ENCODE measurements at places on chromosomes 1 and 21.
A peak's percentile ranks its signal among the peaks of the same experiment; 100 is the strongest.

- H3K36me3 ChIP-seq: no peaks in the 10 kb centered on the region
- H3K27me3 ChIP-seq: peaks cover 29% of the 10 kb centered on the region
- no peak overlapping the region for H3K4me3 ChIP-seq
- H3K27ac ChIP-seq: no peak overlapping the region
- peaks cover 4% of the 10 kb centered on the region for H3K4me1 ChIP-seq
Observed at GRCh38 chr1:117146575-117147340, 25.2 kb upstream of the TRIM45 start.

GRCh38 chr1:17557986-17558385 lies 18.5 kb downstream of the ARHGEF10L start:
- H3K27ac ChIP-seq: no peak overlapping the region
- H3K27me3 ChIP-seq: no peaks in the 10 kb centered on the region
- no peak overlapping the region for H3K4me3 ChIP-seq
- H3K4me1 ChIP-seq: no peaks in the 10 kb centered on the region

GRCh38 chr1:66300280-66300971 lies 233.5 kb upstream of the SGIP1 start:
- peak overlapping the region; percentile 76 for H3K4me3 ChIP-seq
- H3K27me3 ChIP-seq: no peaks in the 10 kb centered on the region
- peaks cover 35% of the 10 kb centered on the region for H3K4me1 ChIP-seq
- H3K36me3 ChIP-seq: no peaks in the 10 kb centered on the region
- DNase-seq: peak; percentile 53

- no peaks in the 10 kb centered on the region for H3K36me3 ChIP-seq
- H3K27me3 ChIP-seq: no peaks in the 10 kb centered on the region
- H3K27ac ChIP-seq: no peak overlapping the region
- DNase-seq: no peak
- H3K4me1 ChIP-seq: no peaks in the 10 kb centered on the region
Observed at GRCh38 chr1:96579636-96580035, 141.9 kb upstream of the PTBP2 start.

GRCh38 chr1:87560601-87561360 lies 232.1 kb downstream of the LMO4 start:
- H3K4me3 ChIP-seq: no peak overlapping the region
- H3K27me3 ChIP-seq: no peaks in the 10 kb centered on the region
- no peaks in the 10 kb centered on the region for H3K4me1 ChIP-seq

- peaks cover 12% of the 10 kb centered on the region for H3K27me3 ChIP-seq
- no peak overlapping the region for H3K27ac ChIP-seq
- no peaks in the 10 kb centered on the region for H3K36me3 ChIP-seq
Observed at GRCh38 chr1:109255097-109255651, 5.8 kb downstream of the CELSR2 start.
